ENCODE measurements at places on chromosomes 16 and 17.
A peak's percentile ranks its signal among the peaks of the same experiment; 100 is the strongest.

GRCh38 chr16:30748634-30749445 lies 615 bp downstream of the PHKG2 start:
- DNase-seq: peak; percentile 57

DNA sequence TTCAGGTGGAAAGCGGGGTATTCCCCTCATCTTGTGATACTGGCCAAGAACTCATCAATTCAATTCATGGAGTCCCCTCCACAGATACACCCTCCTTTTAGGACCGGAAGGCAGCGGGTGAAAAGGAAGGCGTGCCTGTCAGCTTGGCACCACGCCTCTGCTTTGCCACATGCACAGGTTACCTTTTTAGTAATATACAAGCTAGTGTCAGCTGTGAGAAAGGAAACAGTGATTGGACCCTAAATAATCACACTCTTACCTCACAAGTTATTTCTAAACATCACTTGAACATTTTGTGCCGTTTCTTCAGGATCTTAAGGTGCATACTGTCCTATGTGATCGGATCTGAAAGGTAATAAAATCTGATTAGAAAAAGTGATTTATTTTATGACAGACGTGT lies 15.7 kb downstream of the ZDHHC7 start:
- DNase-seq: no peak

DNA sequence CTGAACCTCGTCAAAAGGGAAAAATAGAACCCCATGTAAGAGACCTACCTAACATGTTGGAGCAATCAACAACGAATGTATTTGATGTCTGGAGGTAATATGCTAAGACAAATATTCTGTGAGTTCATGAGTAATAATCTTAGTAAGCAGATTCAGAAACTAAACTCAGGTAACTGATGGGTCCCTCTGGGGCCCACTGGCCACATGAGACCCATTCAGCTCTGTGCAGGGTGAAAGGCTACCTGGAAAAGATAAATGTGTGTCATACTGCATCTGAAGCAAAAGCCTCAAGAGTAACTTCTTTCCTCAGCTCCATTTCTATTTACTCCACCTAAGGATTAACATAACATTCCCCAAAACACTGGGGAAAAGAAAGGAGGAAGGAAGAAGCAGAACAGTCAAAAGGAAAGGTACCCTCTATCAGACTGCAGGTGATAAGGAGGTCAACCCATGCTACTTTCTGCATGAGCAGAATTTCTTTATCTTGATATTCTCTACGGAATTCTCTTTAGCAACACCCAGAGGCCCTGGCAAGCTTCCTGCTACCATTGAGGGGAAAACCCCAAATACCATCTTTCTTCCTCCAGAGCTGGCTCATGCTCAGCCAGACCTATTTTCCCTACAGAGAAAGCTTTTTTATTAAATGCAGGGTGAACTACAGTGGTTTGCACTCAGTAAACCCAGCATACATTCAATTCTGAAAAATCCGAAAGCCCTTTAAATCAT lies 37.7 kb upstream of the ABCA6 start:
- DNase-seq: no peak

DNA sequence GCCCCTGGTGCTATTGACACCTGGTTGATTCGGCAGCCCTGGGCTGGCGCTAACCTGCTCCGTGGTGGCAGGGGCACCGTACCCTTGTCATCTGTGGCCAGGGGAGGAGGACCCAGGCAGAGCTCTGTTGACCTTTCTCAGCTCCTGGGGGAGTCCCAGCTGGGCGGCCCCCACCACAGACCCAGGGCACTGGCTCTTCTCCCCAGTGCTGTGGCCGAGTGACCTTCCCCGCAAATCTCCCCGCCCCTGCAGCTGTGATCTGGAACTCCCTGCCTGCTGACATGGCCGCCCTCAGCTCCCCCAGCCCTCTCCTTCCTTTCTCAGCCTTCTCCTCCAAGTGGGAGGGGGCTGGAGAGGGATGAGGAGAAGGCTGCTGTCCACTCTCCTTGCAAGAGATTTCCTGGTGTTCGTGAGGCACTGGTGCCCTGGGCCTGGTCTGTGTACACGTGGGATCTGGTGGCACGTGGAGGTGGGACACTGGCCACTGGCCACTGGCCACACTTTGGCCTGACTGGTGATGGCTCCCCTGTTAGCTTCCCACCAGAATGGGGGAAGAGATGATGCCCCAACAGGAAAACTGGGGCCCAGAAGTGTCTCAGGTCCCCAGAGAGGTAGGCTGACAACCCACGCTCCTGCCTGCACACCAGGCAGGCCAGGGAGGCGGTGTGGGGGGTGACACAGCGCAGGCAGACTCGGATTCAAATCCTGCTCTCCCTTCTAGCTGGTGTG lies 8.2 kb downstream of the FMNL1 start:
- DNase-seq: no peak

DNA sequence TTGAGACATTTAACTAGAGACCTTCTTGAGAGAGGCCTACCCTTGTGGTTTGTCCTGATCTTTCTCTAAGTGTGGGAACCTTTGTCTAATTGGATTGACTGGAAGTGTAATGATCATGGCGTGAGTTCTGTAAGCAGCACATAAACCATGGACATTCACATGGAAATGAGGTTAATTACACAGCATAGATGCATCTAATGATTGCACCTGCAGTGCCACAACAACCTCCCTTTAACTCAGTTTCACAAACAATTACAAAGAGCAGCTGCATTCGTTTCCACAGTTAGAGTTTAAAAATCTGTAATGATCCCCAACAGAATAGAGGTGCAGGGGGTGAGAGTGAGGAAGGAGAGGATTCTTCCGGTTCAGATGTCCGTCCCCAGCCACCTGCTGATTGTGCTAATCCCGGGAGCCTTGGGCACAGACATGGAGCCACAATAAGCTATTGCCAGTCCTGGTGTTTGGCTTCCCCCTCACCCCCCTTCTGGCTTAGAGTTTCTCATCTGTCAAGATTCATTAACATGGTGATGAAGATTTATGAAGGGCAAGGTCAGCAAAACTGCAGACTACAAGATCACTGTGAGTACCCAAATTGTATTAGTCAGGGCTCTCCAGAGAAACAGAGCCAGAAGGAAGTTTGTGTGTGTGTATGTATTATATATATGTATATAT lies 659.2 kb upstream of the SOX9 start:
- DNase-seq: no peak

DNA sequence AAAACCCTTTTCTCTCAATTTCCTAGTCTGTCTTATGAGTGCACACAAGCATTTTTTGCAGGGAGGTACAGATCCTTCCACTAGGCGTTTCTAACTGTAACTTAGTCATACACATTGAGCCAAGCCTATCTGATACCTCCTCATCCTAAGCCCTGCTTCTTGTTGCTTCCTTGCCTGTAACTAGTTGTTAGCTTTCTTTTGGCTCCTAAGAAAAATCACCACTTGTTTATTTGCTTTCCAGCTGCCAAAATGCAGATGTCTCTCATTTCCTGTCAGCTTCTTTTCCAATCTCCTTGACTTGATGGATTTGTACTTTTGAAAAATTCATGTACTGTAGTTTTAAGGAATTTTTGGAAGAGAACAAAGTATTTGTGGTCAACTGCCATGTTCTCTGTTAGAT lies 73.7 kb downstream of the TNRC6C start:
- no peak for DNase-seq

- DNase-seq: no peak
These were observed 4.7 kb upstream of the FSCN2 start for GRCh38 chr17:81523402-81524038.

GRCh38 chr16:10338426-10338825 lies 47.4 kb upstream of the ATF7IP2 start:
- no peak for DNase-seq

DNA sequence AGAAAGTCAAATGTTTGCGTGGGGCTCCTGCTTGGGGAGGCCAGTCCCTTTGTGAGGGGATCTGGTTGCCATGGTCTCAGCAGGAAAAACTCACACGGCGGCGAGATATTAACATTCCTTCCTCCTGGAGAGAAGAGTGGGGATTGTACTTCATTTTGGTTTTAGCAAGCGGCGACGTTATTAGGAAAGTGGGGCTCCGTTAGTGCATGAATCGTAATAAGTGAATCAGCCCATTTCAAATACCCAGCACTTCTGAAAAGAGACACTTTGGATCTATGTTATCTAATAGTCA lies 41.6 kb upstream of the METRNL start:
- no peak for DNase-seq

DNA sequence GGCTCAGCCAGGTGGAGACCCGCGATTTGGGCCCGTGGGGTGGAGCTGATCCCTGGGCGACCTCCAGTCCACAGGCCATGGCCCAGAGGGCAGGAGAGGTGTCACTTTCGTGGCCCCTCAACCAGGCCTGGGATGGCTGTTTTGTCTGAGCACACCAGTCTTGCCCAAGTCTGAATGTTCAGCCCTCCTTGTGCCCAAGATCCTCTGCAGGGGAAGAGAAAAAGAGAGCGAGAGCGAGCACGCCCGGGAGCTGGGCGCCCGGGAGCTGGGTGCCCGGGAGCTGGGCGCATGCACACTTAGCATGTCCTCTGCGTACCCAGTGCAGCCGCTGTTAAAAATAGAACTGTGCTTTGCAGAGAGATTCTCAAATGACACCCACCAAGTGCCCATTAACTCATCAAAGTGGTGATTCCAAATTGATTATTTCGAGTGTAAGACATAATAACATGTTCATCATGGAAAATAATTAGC lies 403.3 kb upstream of the TNRC6C start:
- DNase-seq: no peak

GRCh38 chr16:80554033-80554432 lies 13.2 kb downstream of the DYNLRB2 start:
- no peak for DNase-seq

DNA sequence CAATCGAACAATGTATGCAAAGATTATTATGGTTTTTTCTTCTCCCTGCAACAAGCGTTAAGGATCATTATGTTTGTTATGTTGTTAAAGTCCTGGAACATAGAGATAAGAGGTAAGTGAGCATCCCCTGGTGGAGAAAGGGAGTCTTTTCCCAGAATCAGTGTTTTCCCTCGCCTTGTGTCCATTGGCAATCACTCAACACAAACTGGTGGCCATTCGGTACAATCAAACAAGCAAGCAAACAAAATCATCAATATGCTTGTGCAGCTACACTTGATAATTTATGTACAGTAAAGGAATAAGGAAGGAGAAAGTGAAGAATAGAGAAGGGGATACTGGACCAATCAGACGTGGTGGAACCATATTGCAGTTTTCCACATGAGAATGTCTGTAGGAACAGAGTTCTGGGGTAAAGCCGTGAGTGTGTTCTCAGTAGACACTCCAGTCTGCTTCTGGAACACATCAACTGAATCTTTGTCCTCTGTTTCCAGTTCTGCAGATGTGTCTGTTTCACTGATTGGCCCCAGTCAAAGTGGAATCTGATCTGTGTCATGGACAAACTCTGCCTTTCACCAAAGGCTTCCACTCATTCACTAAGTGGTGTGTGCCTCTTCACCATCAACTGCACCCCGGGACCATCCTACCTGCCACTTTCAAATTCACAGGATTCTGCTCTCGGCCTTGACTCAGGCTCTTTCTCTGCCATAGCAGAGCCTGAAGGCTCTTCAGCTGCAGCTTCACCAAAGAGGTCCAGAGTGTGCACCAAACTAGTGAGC lies 169.5 kb downstream of the AHSP start:
- DNase-seq: no peak

DNA sequence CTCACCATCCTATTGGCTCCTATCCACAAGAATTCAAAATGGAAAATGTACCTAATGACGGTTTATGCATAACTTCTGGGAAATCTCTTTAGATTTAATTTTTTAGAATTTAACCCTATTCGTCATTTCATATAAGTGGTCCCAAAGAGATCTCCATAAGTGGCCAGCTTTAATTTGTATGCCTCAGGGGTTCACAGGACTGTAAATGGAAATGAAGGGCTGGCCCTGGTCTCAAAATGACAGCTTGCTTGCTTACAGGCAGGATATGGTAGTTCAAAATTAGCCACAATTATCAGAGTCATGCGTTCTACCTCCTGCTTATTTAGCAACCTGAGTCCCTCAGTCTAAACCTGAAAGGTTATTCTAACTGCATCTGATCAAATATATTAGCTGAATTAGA lies 6.6 kb upstream of the NACA2 start:
- no peak for DNase-seq

DNA sequence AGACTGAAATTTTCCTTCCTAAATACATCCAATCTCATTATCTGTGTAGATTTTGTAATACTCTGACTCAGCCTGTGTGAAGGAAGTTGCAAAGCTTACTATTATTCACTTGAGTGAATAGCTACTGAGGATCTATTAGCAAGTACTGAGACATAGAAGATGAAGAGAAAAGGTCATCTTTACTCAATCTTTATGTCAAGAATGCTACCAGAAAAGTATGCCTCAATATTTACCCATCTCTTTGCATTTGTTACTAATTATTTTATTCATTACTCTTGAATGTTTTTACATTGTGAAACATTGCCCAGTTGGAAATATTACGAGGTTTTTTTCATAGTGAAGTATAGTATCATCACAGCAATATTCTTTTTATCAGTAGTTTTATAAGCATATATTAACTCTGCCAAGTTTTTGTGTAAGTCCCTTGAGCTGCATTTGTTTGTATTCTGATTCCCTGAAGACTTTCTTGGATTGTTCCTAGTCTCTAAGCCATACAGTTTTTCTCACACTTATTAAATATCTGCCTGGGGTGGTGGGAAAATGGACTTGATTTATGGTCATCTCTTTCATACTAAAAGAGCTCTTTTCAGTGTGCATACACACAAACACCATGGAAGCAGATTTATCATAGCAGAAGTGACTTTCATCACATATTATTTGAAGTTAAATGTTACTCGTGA lies 110.4 kb downstream of the MRTFB start:
- no peak for DNase-seq

GRCh38 chr17:16281351-16281750 lies 64.3 kb downstream of the PIGL start:
- DNase-seq: no peak

DNA sequence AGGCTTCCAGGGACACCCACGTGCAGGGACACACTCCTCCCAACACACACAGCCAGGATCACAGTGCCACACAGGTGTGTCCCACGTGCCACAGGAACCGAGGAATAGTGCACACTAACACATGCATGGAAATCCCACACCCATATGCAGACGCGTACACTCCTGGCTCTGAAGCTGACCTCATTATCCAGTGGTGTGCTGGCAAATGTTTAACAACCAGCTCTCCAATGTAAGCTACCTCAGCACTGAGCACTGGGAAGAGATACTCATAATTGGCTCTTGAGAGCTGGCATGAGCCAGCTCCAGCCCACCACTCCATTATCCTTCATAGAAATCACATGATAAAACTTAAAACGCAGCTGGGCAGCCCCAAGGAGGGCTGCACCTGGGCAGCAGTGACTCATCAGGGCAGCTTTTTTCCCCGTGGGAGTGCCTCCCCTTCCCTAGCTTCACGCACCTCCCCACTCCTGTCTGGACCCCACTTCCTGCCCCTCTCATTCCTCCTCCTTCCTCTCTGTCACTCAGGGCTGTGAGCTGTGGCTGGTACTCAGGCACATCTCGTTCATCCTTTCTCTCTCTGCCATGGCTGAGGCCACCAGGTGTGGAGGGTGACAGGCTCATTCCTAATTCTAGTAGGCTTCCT lies 14.9 kb upstream of the TBX21 start:
- DNase-seq: no peak

GRCh38 chr16:534856-535445 lies 7.4 kb downstream of the CAPN15 start:
- no peak for DNase-seq

- no peak for DNase-seq
These were observed 48.7 kb downstream of the TEX14 start for GRCh38 chr17:58643147-58643546.

Data from H9 (cell line).